ENCODE measurements at places on chromosomes 6 and 20.

- H3K4me1 ChIP-seq, result peaks cover 24% of the 10 kb centered on the region
- DNase-seq, result no peak
- H3K27ac ChIP-seq, result no peak overlapping the region
Measured at GRCh38 chr6:52568320-52568719, 8.5 kb downstream of the TRAM2 start.

DNA sequence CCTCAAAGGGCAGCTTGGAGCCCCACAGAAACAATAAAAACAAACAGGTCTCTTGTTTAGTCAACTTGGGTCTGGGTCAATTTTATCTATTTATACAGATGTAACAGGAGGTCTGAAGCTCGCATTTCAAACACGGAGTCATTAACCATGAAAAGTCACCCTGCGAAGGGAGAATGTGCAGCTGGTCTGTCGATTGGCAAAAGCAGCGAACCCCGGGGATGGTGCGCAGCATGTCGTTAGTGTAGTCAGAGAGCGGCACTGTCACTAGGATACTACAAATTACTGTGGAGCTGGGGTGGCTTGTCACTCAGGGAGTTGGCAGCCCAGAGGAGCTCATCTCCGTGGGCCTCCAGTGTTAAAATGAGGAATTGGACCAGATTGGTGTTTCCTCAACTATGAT is 190.4 kb upstream of the ARG1 start:
- no peak overlapping the region for H3K27ac ChIP-seq
- H3K4me3 ChIP-seq, result no peak overlapping the region
- no peaks in the 10 kb centered on the region for H3K4me1 ChIP-seq
- DNase-seq, result no peak

DNA sequence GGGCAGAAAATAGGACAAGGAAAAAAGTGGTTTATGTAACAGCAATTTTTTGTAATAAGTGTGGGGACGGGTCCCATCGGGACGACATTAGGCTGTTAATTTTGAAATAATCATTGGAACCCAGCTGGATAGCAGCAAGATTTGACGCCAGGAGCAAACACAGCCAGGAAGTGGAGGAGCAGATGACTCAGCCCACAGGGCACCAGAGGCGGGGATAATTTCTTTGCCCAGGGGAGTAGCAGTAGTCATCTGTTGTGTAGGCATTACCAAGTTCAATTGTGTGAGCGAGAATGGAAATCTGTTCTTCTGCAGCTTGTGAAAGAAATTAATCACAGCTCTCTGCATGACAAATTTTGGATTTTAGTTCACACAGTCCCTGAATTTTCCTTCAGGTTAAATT is 22.6 kb upstream of the RIN2 start:
- no peak overlapping the region for H3K27ac ChIP-seq
- peak; percentile 52 for DNase-seq
- peaks cover 17% of the 10 kb centered on the region for H3K4me1 ChIP-seq
- no peaks in the 10 kb centered on the region for H3K36me3 ChIP-seq

DNA sequence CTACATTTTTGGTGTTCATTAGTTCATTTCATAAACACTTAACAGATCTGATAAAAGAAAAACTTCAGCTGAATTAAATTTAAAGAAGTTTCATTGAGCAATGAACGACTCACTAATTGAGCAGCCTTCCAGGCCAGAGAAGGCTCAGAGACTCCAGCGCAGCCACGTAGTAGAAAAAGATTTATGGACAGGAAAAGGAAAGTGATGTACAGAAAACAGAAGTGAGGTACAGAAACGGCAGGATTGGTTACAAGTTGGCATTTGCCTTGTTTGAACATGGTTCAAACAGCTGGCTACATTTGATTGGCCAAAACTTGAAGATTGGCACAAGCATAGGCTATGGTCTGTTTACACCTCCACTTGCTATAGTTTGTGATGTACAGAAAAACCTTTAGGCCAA is 166.3 kb upstream of the DTNBP1 start:
- no peak overlapping the region for H3K4me3 ChIP-seq
- no peaks in the 10 kb centered on the region for H3K4me1 ChIP-seq
- DNase-seq, result no peak
- H3K27me3 ChIP-seq, result peaks cover 10% of the 10 kb centered on the region
- no peaks in the 10 kb centered on the region for H3K36me3 ChIP-seq

- H3K4me1 ChIP-seq, result peaks cover 8% of the 10 kb centered on the region
- H3K36me3 ChIP-seq, result no peaks in the 10 kb centered on the region
- no peak overlapping the region for H3K27ac ChIP-seq
Measured at GRCh38 chr6:158938811-158939254, 61.2 kb downstream of the RSPH3 start.

GRCh38 chr20:1783245-1783644 is 112.0 kb upstream of the SIRPA start:
- H3K36me3 ChIP-seq, result no peaks in the 10 kb centered on the region
- no peaks in the 10 kb centered on the region for H3K4me1 ChIP-seq
- peaks cover 20% of the 10 kb centered on the region for H3K27me3 ChIP-seq
- H3K27ac ChIP-seq, result no peak overlapping the region

GRCh38 chr6:5059036-5059896 is 25.9 kb upstream of the PPP1R3G start:
- no peak for DNase-seq
- H3K4me1 ChIP-seq, result no peaks in the 10 kb centered on the region
- H3K27ac ChIP-seq, result no peak overlapping the region
- H3K27me3 ChIP-seq, result no peaks in the 10 kb centered on the region
- no peak overlapping the region for H3K4me3 ChIP-seq

DNA sequence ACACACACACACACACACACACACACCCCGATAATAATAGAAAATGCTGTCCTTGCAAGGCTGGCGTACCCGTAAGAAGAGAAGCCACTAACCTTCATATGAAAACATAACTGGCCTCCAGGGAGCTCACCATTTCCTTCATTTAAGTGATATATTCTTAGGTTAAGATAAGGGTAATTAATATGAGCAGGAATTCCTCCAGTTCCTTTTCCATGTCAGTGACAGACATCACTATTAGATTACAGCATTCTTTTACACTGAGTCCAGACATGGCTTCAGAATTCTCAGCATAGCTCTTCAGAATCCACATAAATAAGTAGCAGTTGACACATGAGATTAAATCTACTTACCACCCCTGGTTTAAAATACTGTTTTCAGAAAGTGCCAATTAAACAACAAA is 121.9 kb downstream of the SIM1 start:
- H3K4me3 ChIP-seq, result no peak overlapping the region
- no peaks in the 10 kb centered on the region for H3K4me1 ChIP-seq
- H3K27ac ChIP-seq, result no peak overlapping the region
- no peaks in the 10 kb centered on the region for H3K27me3 ChIP-seq
- no peaks in the 10 kb centered on the region for H3K36me3 ChIP-seq
- DNase-seq, result no peak

DNA sequence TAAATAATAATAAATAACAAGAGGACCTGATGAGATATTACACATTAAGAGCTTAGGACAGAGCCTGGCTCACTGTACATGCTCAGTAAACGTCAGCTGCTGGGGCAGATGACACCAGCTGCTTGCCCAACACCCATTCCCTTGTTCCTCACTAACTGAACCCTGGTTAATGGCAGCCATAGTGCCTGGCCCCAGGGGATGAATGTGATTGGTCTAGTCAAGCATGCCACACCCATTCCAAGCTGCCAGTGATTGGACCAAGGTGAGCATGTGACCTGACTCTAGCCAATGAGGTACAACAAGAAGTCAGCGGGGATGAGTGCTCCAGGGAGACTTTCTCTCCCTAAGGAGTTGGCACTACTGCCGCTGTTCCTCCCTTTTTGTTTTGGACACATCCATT is 85.1 kb upstream of the PTPN1 start:
- no peak overlapping the region for H3K27ac ChIP-seq
- H3K27me3 ChIP-seq, result peaks cover 6% of the 10 kb centered on the region
- H3K4me3 ChIP-seq, result no peak overlapping the region
- no peak for DNase-seq
- no peaks in the 10 kb centered on the region for H3K4me1 ChIP-seq
- H3K36me3 ChIP-seq, result no peaks in the 10 kb centered on the region

GRCh38 chr20:51695574-51696303 is 72.5 kb downstream of the ATP9A start:
- H3K27ac ChIP-seq, result no peak overlapping the region
- peaks cover 16% of the 10 kb centered on the region for H3K4me1 ChIP-seq
- peak; percentile 41 for DNase-seq
- no peak overlapping the region for H3K4me3 ChIP-seq
- no peaks in the 10 kb centered on the region for H3K36me3 ChIP-seq

- no peaks in the 10 kb centered on the region for H3K4me1 ChIP-seq
- no peak overlapping the region for H3K27ac ChIP-seq
- H3K4me3 ChIP-seq, result no peak overlapping the region
- DNase-seq, result no peak
- H3K36me3 ChIP-seq, result no peaks in the 10 kb centered on the region
Measured at GRCh38 chr20:58938541-58938940, 42.5 kb upstream of the NELFCD start.

All from activated CD4-positive, alpha-beta T cell treated with anti-CD3 and anti-CD28 coated beads for 36 hours (primary cell).